ENCODE measurements at places on chromosomes 2 and 18. TPM values are rescaled to one million over a fixed set of nuclear protein-coding genes. Genes with fewer than 3 reads are reported as not detected.

The ARL4C gene
- total RNA-seq: 10.7 TPM

The CFAP65 gene
- total RNA-seq: 0.18 TPM

The POLR1A gene
- total RNA-seq: 24.6 TPM

The TFCP2L1 gene
- 0.27 TPM for total RNA-seq

The ZNF521 gene
- 57.1 TPM for total RNA-seq

The CNDP1 gene
- total RNA-seq: 0.31 TPM

The TEX261 gene
- 52.7 TPM for total RNA-seq

The SLC9A4 gene
- total RNA-seq: not detected

The SP5 gene
- total RNA-seq: 2.4 TPM

The KYNU gene
- 6.0 TPM for total RNA-seq

The FBXO48 gene
- total RNA-seq: 2.1 TPM

The ADD2 gene
- 3.2 TPM for total RNA-seq

The ALPP gene
- total RNA-seq: not detected

The FASTKD2 gene
- total RNA-seq: 23.1 TPM

The LAMA3 gene
- 47.3 TPM for total RNA-seq

The KCNJ3 gene
- total RNA-seq: 0.62 TPM

The ZSWIM2 gene
- total RNA-seq: not detected

The IL1RL2 gene
- not detected for total RNA-seq

The RNASEH1 gene
- 19.0 TPM for total RNA-seq

The GAREM1 gene
- 29.9 TPM for total RNA-seq

The APCDD1 gene
- total RNA-seq: 43.1 TPM

The IL1R2 gene
- total RNA-seq: 5.7 TPM

The ADCYAP1 gene
- total RNA-seq: 0.27 TPM

The STPG4 gene
- 0.89 TPM for total RNA-seq

The GALNT3 gene
- total RNA-seq: 2.5 TPM

The SERPINB5 gene
- total RNA-seq: not detected

The ANKRD62 gene
- not detected for total RNA-seq

The CCBE1 gene
- 0.67 TPM for total RNA-seq

The CMPK2 gene
- 4.1 TPM for total RNA-seq

Measured in sciatic nerve (tissue), 2 donors.